ENCODE measurements at places on chromosomes 4 and X. TPM values are rescaled to one million over a fixed set of nuclear protein-coding genes. Genes with fewer than 3 reads are reported as not detected.

DNA sequence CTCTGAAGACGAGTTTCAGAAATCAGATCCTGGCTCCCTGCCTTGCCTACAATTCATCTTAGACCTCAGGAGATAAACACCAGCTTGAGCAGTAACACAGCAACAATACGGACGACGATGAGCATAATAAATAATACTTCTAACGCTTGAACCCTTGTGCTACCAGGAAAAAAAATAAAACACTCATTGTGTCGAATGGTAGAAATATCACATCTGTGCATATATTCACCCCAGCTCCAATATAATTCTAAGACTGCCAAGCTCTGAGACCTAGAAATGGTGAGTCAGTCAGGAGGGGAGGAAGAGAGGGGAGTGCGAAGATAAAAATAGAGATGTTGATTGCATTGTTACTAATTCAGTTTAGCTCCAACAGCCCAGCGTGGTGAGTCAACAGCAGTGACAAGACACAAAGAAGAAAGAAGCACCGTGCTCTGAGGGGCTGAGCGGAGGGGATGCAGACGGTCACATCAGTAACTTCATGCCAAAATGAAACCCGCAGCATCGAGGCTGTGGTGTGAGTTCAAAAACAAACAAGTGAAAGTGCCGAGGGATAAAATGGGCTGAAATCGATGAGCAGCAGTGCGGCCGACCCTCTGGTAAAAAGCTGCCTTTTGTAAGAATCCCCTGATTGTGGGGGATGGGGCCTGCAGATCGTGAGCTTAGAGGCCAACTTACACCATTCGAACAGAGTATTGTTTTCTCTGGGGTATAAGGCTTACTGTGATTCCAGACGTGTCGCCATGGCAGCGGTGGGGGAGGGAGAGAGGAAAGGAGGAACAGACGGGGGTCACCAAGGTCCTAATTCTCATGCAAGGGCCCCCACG lies 150.4 kb downstream of the MGST2 start:
- peak overlapping the region; percentile 25 for H3K4me3 ChIP-seq
- H3K36me3 ChIP-seq = no peaks in the 10 kb centered on the region
- H3K27me3 ChIP-seq = no peaks in the 10 kb centered on the region

GRCh38 chr4:105273230-105273629 lies 126.6 kb downstream of the TET2 start:
- H3K36me3 ChIP-seq = peaks cover 7% of the 10 kb centered on the region
- no peak for DNase-seq
- no peaks in the 10 kb centered on the region for H3K27me3 ChIP-seq
- H3K4me1 ChIP-seq = no peaks in the 10 kb centered on the region
- H3K4me3 ChIP-seq = no peak overlapping the region

DNA sequence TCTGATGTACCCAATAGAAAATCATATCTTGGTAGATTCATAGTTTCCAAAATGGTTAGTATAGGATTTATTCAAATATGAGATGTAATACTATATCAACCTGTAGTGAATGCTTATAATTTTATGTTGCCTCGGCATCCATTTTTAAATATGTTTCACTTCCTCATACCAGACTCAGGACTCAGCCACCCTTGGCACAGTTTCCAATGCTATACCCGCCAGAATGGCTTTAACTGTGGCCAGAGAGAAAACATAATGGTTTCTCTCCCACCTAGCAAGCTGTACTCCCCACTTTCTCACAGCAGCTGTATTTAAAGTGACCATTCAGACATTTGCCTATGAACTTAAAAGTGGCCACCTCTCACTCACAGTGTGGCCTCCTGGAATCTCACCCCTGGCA lies 466.6 kb upstream of the PABPC4L start:
- H3K27me3 ChIP-seq = no peaks in the 10 kb centered on the region
- no peaks in the 10 kb centered on the region for H3K4me1 ChIP-seq
- H3K36me3 ChIP-seq = no peaks in the 10 kb centered on the region
- no peak overlapping the region for H3K27ac ChIP-seq

DNA sequence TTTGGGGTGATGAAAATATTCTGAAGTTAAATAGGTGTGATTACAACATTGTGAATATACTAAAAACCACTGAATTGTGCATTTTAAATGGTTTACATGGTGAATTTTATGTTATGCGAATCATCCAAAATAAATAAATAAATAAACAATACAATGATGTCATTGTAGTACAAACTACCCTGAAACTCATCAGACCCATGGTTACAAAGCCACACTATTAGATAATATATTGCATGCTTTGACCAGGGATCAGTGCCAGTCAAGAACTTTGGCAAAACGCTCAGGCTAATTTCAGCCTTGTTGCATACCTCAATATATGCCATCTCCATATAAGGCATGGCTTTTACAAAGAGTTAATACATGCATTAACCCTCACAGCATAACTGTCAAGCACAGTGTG lies 45.5 kb upstream of the XIAP start:
- H3K27ac ChIP-seq = no peak overlapping the region
- DNase-seq = no peak
- no peaks in the 10 kb centered on the region for H3K36me3 ChIP-seq
- no peak overlapping the region for H3K4me3 ChIP-seq

The STOX2 gene
- total RNA-seq = 13.3 TPM

- H3K36me3 ChIP-seq = no peaks in the 10 kb centered on the region
- no peak overlapping the region for H3K4me3 ChIP-seq
- DNase-seq = no peak
These were observed 107.9 kb downstream of the ABLIM2 start for GRCh38 chr4:8050555-8051206.

- no peaks in the 10 kb centered on the region for H3K4me1 ChIP-seq
- no peak overlapping the region for H3K4me3 ChIP-seq
- no peaks in the 10 kb centered on the region for H3K27me3 ChIP-seq
These were observed 25.0 kb upstream of the LDOC1 start for GRCh38 chrX:141201962-141202361.

- H3K4me3 ChIP-seq = no peak overlapping the region
- H3K27ac ChIP-seq = no peak overlapping the region
- no peaks in the 10 kb centered on the region for H3K27me3 ChIP-seq
- peaks cover 8% of the 10 kb centered on the region for H3K4me1 ChIP-seq
- no peaks in the 10 kb centered on the region for H3K36me3 ChIP-seq
- DNase-seq = no peak
These were observed 21.5 kb upstream of the CLDN24 start for GRCh38 chr4:183343730-183344129.

The MAGEA10 gene
- total RNA-seq = not detected

GRCh38 chr4:110553197-110553596 lies 69.7 kb downstream of the PITX2 start:
- H3K36me3 ChIP-seq = no peaks in the 10 kb centered on the region
- no peak overlapping the region for H3K4me3 ChIP-seq
- no peaks in the 10 kb centered on the region for H3K4me1 ChIP-seq
- H3K27me3 ChIP-seq = no peaks in the 10 kb centered on the region
- no peak overlapping the region for H3K27ac ChIP-seq

The PHEX gene
- 0.06 TPM for total RNA-seq

- no peaks in the 10 kb centered on the region for H3K27me3 ChIP-seq
- no peaks in the 10 kb centered on the region for H3K36me3 ChIP-seq
- H3K27ac ChIP-seq = no peak overlapping the region
- no peak overlapping the region for H3K4me3 ChIP-seq
- peaks cover 8% of the 10 kb centered on the region for H3K4me1 ChIP-seq
These were observed 652.1 kb downstream of the ANKRD50 start for GRCh38 chr4:124060261-124060918.

The SH3BGRL gene
- 79.8 TPM for total RNA-seq

DNA sequence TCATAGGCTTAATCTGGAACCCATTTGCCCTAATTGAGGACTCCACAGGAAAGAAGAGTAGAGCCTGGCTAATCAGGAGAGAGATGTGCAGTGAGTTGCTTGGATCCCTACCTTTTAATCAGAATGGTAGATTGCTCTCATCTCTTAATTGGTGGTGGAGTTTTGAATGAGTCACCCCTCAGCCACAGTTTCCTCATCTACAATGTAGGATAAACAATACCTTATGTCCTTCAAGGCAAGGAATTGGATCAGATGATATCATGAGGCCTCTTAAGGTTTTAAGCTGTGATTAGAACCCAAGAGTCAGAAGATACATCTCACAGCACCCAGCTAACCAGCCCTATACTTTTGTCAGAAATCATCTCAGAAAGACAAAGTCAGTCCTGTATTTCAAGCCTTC lies 39.1 kb downstream of the PDGFRA start:
- DNase-seq = no peak
- no peaks in the 10 kb centered on the region for H3K36me3 ChIP-seq
- H3K27me3 ChIP-seq = no peaks in the 10 kb centered on the region
- H3K4me1 ChIP-seq = no peaks in the 10 kb centered on the region
- no peak overlapping the region for H3K27ac ChIP-seq

- no peak overlapping the region for H3K4me3 ChIP-seq
- no peak for DNase-seq
- no peak overlapping the region for H3K27ac ChIP-seq
- H3K27me3 ChIP-seq = no peaks in the 10 kb centered on the region
These were observed 623.8 kb downstream of the FAT4 start for GRCh38 chr4:125938541-125938940.

The TMSB15C gene
- 20.6 TPM for total RNA-seq

- no peak overlapping the region for H3K27ac ChIP-seq
- DNase-seq = no peak
- H3K27me3 ChIP-seq = no peaks in the 10 kb centered on the region
These were observed 262.6 kb downstream of the ADGRL3 start for GRCh38 chr4:61462451-61463326.

- H3K4me1 ChIP-seq = no peaks in the 10 kb centered on the region
- peak; percentile 68 for DNase-seq
- H3K36me3 ChIP-seq = peaks cover 4% of the 10 kb centered on the region
- no peaks in the 10 kb centered on the region for H3K27me3 ChIP-seq
- H3K27ac ChIP-seq = peak within 1 kb of the TSS; percentile 68
These were observed at the start of gene TRO for GRCh38 chrX:54920610-54921426. Gene TRO, plus strand, starts transcription at chrX:54920824. Its CDS starts 1,423 bp downstream, at chrX:54922247.

DNA sequence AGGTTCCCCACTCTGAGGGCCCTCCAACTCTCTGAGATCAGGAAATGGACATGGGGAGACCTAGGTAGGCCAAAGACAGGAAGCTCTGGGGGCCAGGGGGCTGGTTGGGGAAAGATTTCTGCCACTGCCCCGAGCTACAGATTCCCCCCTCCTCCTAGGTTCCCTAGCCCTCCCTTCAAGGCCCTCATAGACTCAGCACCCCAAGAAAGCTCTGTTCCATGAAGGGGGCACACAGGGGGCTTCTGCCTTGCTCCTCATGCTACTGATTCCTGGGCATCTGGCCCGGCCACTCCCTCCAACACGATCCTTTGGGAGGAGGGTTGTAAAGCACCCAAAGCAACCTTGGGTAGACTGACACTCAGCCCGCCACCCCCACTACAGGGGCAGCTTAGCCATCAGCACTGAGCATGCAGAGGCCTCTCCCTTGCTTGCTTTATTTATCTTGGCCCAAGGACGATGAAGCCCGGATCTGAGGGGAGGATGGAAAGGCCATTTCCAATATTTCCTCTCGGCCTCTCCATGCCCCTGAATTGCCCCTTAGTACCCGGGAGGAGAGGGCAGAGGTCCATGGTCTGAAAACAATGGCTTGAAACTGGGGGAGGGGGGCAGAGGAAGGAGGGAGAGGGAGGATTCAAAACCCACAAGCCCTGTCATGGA lies 146.7 kb downstream of the PJA1 start:
- H3K4me3 ChIP-seq = no peak overlapping the region
- H3K4me1 ChIP-seq = peaks cover 10% of the 10 kb centered on the region
- H3K27me3 ChIP-seq = no peaks in the 10 kb centered on the region
- H3K36me3 ChIP-seq = no peaks in the 10 kb centered on the region

The LINC00632 gene
- 12.0 TPM for total RNA-seq

GRCh38 chr4:59127006-59127405 lies 2016.8 kb upstream of the IGFBP7 start:
- H3K36me3 ChIP-seq = no peaks in the 10 kb centered on the region
- DNase-seq = no peak
- no peak overlapping the region for H3K27ac ChIP-seq
- H3K4me3 ChIP-seq = no peak overlapping the region
- no peaks in the 10 kb centered on the region for H3K27me3 ChIP-seq

The XAGE2 gene
- not detected for total RNA-seq

GRCh38 chr4:73417973-73418372 lies 13.9 kb downstream of the ALB start:
- no peak overlapping the region for H3K27ac ChIP-seq
- H3K36me3 ChIP-seq = no peaks in the 10 kb centered on the region
- peak; percentile 23 for DNase-seq
- no peaks in the 10 kb centered on the region for H3K27me3 ChIP-seq
- no peak overlapping the region for H3K4me3 ChIP-seq

The MAGEA11 gene
- total RNA-seq = not detected

The BEX1 gene
- 52.2 TPM for total RNA-seq

DNA sequence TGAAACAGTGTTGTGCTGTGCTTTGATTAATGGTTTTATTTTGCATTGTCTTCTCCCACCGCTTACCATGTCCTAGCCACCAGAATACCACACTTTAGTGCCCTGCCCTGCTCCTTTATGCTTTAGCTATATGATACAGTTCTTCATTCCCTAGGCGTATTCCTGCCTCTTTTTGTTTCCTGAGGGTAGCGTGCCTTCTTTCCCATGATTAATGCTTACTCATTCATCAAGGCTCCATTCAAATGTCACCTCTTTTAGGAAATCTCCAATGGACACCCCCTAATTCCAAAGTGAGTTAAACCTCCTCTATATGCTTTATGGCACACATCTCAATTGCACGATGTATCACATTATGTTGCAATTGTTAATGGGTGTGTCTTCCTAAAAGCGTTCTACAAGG lies 46.3 kb downstream of the SPANXD start:
- no peaks in the 10 kb centered on the region for H3K36me3 ChIP-seq
- H3K4me3 ChIP-seq = no peak overlapping the region
- no peaks in the 10 kb centered on the region for H3K27me3 ChIP-seq

DNA sequence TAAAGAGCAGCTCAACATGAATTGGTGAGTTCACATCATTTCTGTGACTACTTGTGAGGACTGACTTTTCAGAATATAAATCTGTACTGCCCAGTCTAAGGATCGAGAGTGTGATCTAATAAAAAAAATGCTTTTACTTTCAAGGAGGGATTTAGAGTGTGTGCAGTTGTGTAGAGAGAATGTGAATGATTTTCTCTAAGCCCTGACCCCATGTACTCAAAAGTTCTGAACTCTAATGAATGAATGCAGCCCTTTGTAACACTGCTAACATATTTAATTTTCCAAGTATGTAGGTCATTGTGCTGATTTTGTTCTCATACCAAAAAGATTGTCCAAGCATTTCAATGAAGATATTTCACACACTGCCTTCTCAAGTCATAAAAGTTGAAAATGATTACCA lies 92.5 kb upstream of the STOX2 start:
- no peak for DNase-seq
- H3K27ac ChIP-seq = no peak overlapping the region
- no peaks in the 10 kb centered on the region for H3K36me3 ChIP-seq
- H3K4me1 ChIP-seq = peaks cover 7% of the 10 kb centered on the region

- H3K4me3 ChIP-seq = no peak overlapping the region
- no peaks in the 10 kb centered on the region for H3K4me1 ChIP-seq
- H3K36me3 ChIP-seq = peaks cover 5% of the 10 kb centered on the region
- DNase-seq = no peak
- H3K27me3 ChIP-seq = no peaks in the 10 kb centered on the region
These were observed 152.9 kb downstream of the POLA1 start for GRCh38 chrX:24846550-24847150.

The PPEF1 gene
- 0.34 TPM for total RNA-seq

- H3K4me3 ChIP-seq = no peak overlapping the region
- no peaks in the 10 kb centered on the region for H3K27me3 ChIP-seq
- peak; percentile 39 for DNase-seq
- H3K27ac ChIP-seq = no peak overlapping the region
- H3K36me3 ChIP-seq = no peaks in the 10 kb centered on the region
These were observed 27.0 kb downstream of the MAGEE1 start for GRCh38 chrX:76454456-76454927.

The SERTM2 gene
- 0.51 TPM for total RNA-seq

The TLR1 gene
- total RNA-seq = 0.03 TPM

- no peaks in the 10 kb centered on the region for H3K36me3 ChIP-seq
- H3K27ac ChIP-seq = no peak overlapping the region
- no peaks in the 10 kb centered on the region for H3K4me1 ChIP-seq
- no peak for DNase-seq
- H3K27me3 ChIP-seq = no peaks in the 10 kb centered on the region
- no peak overlapping the region for H3K4me3 ChIP-seq
These were observed 13.8 kb upstream of the SH3TC1 start for GRCh38 chr4:8185295-8185694.

Data from neural progenitor cell (in vitro differentiated cells).